SIG-M5 (cell line): ENCODE measurements at places on chromosomes 3 and 15.

DNA sequence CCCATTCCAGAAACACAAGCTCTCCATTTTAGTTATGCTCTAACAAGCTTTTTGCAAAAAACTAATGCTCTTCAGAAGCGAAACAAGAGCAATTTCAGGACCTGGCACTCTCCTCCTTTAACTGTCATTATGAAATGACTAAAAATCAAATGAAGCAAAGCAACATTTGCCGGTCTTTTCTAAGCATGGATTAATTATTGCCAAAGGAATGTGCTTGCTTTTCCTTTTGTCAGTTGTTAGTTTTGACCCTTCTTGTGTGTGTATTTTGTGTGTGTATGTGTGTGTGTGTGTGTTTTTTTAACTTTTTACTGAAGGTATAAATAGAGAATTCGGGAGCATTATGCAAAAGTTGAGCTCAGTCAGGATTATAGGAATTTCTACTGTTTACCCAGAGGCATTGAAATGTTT lies 509.1 kb downstream of the TUSC7 start:
- DNase-seq: no peak

- DNase-seq: no peak
These were observed 144.3 kb upstream of the LRRN1 start for GRCh38 chr3:3654916-3655315.

- no peak for DNase-seq
These were observed 31.0 kb downstream of the COPS2 start for GRCh38 chr15:49124371-49124770.

GRCh38 chr15:66763186-66764071 lies 61.4 kb downstream of the SMAD6 start:
- no peak for DNase-seq

DNA sequence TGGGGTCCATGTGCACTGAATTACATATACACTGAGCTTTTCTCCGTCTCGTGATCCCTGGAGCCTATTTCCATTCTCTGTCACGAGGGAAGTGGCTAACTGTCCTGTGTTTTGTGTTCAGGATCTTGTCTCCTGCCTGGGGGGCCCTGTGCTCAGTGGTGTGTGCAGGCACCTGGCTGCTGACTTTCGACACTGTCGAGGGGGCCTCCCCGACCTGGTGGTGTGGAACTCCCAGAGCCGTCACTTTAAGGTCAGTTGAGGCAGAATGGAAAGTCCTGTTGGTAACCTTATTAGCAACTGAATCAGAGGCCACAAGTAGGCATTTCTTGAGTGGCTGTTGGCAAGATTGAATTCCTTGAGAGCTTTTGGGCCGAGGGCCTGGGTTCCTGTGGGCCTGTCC lies 26.7 kb downstream of the FAN1 start:
- no peak for DNase-seq

GRCh38 chr15:79923079-79923514 lies 26.3 kb upstream of the MTHFS start:
- no peak for DNase-seq
